ENCODE measurements at places on chromosomes 4 and X. TPM values are rescaled to one million over a fixed set of nuclear protein-coding genes. Genes with fewer than 3 reads are reported as not detected.

The ZDHHC15 gene
- 8.0 TPM for total RNA-seq

The MPC1L gene
- total RNA-seq: not detected

The DCHS2 gene
- total RNA-seq: 16.0 TPM

The SPARCL1 gene
- 261 TPM for total RNA-seq

The RTL5 gene
- total RNA-seq: 12.4 TPM

The GNRHR gene
- 0.22 TPM for total RNA-seq

The SPACA5 gene
- total RNA-seq: not detected

The PRRG3 gene
- 24.4 TPM for total RNA-seq

The CXCL8 gene
- total RNA-seq: 4.7 TPM

The CT45A1 gene
- not detected for total RNA-seq

The ALPK1 gene
- total RNA-seq: 13.1 TPM

The SHISA3 gene
- 1.5 TPM for total RNA-seq

The NR0B1 gene
- total RNA-seq: not detected

The TMEM128 gene
- total RNA-seq: 29.8 TPM

The SLC10A4 gene
- 3.1 TPM for total RNA-seq

The PRRG1 gene
- total RNA-seq: 17.5 TPM

The NAT8L gene
- 3.5 TPM for total RNA-seq

The DDIT4L gene
- total RNA-seq: 8.5 TPM

The TBX22 gene
- 1.3 TPM for total RNA-seq

The SPANXD gene
- total RNA-seq: not detected
